AG04450 (cell line): ENCODE measurements at places on chromosomes 13 and 19.

GRCh38 chr19:55390461-55390880, 4.7 kb downstream of the RPL28 start:
- no peak for DNase-seq

DNA sequence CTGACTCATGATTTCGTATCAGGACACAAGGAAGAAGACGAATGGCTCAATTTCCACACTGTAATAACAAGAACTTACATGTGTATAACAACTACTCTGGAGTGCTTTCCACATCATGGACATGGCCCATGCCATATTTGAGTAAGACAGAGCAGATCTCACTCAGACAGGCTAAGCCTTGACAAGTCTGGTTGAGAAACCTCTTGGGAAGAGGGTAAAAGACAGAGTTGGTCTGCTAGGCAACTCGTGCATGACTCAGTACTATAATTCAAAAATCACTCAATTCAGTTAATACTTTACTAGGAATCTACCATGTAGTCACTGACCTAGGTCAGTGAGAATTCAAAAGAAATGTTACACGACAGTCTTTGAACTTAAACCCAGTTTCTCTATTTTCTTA, 5.7 kb upstream of the THSD1 start:
- DNase-seq: peak; percentile 21

DNA sequence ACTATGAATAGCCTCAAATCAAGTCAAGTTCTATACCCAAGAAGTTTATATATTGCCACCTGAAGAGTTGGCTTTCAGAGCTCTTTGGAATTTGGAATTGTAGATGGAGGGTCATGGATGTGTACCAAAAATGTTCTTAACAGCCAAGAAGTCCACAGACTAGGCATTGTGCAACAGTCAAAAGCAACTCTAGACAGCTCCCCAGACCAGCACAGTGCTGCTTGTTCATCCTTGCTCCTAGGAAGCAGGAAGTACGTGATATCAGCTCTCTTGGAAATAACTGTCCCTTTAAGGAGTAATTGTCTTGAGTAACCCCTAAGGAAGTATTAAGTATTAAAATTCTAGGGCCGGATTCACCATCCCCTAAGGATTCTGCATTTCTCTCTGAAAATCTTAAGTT, 30.7 kb upstream of the IL17D start:
- DNase-seq: peak; percentile 6

DNA sequence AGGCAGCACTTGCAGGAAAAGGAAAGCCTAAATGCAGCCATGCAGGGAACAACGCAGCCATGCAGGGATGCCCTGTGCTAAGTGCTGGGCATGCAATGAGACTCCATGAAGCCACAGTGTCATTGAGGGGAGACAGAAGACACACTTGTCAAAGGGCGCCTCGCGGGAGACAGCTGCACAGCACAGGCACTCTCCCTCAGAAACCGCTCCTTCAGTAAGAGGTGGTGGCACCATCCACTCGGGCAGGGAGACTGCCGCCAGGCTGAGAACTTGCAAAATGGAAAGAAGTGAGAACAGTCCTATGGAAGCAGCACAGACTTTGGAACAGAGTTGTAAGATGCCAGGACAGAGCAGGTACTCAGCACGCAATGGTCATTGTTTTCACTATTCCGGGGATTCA, 51.1 kb downstream of the GGACT start:
- no peak for DNase-seq

DNA sequence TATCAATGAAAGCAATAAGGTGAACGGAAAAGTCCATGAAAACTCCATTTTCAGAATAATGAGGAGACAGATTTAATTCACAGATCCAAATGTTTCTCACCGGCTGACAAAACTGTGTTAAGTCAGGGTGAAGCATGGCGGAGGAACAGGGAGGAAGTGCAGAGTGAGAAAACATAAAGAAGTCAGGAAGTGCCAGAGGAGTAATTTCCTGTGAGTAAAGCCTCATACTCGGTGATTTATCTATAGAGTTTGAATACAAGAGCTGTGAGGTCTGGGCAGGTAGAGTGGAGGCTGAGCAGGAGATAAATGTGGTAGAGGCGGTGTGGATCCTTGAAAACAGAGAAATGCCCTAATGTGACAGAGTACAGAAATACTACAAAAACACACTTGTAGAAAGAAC, 11.4 kb downstream of the CARD8 start:
- DNase-seq: no peak

GRCh38 chr19:12111176-12111575, 29.0 kb downstream of the ZNF20 start:
- DNase-seq: no peak

DNA sequence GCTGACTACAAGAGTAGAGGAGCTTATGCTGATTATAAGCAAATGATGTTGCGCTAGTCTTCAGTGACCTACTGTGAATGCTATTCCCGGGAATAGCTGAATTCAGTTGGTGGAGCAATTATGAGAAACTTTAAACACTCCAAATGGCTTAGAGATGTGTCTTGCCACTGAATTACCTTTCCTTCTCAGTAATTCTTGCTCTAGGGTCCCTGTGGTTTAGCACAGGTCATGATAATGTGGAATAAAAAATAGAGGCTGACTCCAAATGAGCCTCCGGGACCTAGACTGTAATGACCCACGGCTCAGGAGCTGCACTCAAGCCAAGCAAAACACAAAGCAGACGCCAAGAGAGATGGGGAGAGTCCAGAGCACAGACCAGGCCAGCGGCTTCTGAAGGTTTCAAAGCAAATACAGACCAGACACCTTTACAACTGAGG, 124.7 kb downstream of the RGCC start:
- no peak for DNase-seq

- DNase-seq: no peak
Observed at GRCh38 chr13:109985871-109986450, 199.6 kb upstream of the IRS2 start.

DNA sequence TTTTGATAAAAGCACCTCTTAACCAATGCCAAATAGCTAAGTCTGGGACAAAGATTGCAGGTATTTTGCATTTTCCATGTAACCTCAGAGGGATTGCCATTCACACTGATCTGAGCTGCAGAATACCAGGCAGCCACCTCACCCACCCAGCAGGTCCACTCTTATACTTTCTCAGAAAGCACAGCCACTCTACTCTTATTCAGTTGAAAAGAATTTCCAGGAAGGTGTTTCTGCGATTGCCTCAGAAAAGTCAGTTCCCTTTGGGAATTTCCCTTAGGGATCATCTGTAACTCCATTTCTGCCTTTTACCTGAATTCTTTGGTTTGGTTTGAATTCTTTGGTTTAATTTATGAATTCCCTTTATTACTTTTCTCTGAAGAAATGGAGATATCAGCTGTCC, 904 bp upstream of the ALOX5AP start:
- peak; percentile 23 for DNase-seq
